Pancreas (tissue), 10 donors: ENCODE measurements at places on chromosomes 5 and 9. TPM values are rescaled to one million over a fixed set of nuclear protein-coding genes. Genes with fewer than 3 reads are reported as not detected.

DMRT3 gene
- not detected for total RNA-seq

CTNND2 gene
- total RNA-seq = 44.0 TPM

GRCh38 chr5:75640826-75641225 is 29.6 kb downstream of the ANKDD1B start:
- no peak for DNase-seq

DNA sequence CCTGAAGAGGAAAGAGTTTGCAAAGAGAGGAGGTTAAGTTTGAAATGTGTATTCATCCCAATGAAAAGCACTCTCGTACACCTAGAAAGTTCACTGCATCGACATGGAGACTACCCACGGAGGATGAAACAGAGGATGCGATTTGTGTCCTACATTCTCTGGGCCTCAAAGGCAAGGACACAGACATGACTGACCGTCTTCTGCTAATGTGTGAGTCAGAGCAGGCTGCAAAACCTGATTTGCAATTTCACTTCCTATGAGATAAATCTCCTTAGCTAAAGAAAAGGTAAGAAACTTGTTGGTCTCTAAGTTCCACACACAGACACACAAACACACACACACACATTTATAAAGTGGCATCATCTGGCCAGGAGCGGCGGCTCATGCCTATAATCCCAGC is 98.6 kb downstream of the GNAQ start:
- no peak for DNase-seq

ENTPD8 gene
- total RNA-seq = 2.7 TPM

- no peak for DNase-seq
These were observed 61.4 kb upstream of the GLRX start for GRCh38 chr5:95884017-95884325.

GRCh38 chr9:90107726-90108655 is 503.2 kb downstream of the GADD45G start:
- no peak for DNase-seq

- DNase-seq = no peak
These were observed 31.2 kb upstream of the TARS1 start for GRCh38 chr5:33409435-33410170.

GRCh38 chr9:73118286-73118685 is 33.4 kb upstream of the ANXA1 start:
- DNase-seq = no peak

SPINK1 gene
- total RNA-seq = 18,043 TPM

- no peak for DNase-seq
These were observed 1206.7 kb downstream of the CDH12 start for GRCh38 chr5:21646469-21646868.

GRCh38 chr5:124439609-124440008 is 306.8 kb downstream of the ZNF608 start:
- DNase-seq = no peak

BDP1 gene
- 8.8 TPM for total RNA-seq

DNA sequence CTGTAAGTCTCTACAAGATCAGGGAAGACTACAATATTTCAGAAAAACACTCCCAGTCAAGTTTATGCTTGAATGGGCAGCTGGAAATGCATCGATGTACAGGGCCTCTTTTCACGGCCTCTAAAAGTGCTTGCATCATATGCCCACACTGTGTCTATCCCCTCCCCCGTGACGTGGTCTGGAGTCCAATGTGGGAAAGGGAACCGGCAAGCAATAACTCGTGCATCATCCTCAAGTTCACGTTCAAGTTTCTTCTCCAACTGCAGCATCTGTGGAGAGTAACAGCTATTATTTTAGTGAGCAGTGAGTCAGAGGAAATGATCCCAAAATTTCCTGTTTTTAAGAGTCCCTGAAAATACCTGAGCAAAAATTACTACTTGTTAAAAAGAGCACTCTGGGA is 22.3 kb downstream of the ATPSCKMT start:
- no peak for DNase-seq

DNA sequence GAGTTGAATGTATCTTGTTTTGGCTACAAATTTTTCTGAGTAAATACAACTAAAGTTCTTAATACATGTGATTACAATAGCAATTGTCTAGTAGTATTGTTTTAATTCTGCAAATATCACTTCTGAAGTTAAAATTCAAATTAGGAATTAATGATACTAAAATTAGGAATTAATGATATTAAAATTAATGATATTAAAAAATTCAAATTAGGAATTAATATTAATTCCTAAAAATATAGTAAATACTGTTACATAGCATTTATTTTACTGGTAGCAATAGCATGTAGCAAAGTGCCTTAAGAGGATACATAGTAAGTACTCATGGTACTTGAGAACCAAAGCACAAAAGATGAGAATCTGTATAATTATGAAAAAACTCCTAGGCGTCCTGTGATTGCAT is 136.2 kb downstream of the DMXL1 start:
- no peak for DNase-seq

DNA sequence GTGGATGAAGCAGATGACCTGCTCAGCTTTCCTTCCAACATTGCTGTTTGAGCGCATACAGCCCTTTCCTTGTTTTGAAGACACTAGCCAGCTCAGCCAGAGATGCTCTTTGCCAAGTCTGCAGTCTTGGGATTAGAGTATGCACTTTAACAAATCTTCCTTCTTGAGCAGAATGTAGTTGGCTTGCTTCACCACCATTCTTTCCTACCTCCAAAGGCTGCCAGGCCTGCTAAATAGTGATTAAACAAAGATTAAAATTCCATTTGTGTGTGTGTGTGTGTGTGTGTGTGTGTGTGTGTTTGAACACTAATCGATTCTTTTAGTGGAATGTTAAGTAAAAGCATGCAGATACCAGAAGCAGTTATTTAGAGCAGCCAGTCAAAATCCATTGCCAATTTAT is 97.6 kb downstream of the GALNT10 start:
- peak; percentile 24 for DNase-seq

HARS1 gene
- 24.7 TPM for total RNA-seq

DNA sequence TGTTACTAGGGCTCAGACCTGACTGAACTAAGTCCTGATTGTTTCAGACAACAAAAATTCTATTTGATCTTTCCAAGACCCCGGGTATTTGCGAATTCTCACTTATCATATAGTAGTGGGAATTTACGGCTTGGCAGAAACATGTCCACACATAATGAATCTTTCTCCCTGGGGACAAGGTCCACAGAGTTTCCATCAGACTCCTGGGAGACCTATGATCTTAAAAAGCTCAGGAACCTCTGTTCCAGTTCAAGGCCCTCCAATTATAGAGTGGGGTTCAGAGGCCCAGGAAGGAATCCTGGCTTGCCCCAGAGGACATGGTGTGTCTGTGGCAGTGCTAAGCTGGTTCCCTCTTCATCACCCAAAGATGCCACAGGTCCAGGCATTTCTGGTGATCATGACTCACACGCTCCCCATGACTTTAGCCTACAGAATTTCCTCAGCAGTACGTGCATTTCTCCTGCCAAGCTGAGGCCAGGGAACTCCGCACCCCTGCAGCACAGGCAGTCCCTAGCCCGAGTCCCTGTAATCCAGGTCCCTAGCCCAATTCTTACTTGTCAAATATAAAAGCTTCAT is 12.6 kb downstream of the RAPGEF1 start:
- DNase-seq = no peak

DNA sequence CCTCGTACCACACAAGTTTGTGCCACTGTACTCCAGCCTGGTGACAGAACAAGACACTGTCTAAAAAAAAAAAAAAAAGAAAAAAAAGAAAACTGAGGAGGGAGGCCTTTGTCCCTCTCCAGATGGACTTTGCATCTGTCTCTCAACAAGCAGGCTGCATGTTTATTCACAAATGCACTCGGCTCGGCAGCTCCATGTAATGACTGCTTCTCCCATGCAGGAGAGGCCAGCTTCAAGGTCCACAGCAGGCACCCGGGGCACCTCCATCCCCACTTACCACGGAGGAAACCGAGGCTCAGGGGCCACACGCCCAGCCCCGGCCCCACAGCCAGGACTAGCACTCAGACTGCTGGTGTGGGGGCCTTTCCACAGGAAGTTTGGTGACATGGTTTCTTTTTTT is 13.1 kb upstream of the NCS1 start:
- DNase-seq = no peak

GRCh38 chr9:36341936-36342577 is 58.0 kb downstream of the RNF38 start:
- no peak for DNase-seq

SHOC1 gene
- total RNA-seq = 0.09 TPM

- DNase-seq = no peak
These were observed 388.3 kb downstream of the NR2F1-AS1 start for GRCh38 chr5:93192683-93193082.

SH3RF2 gene
- total RNA-seq = 15.7 TPM

- DNase-seq = no peak
These were observed 365.1 kb upstream of the PRR16 start for GRCh38 chr5:120098902-120099535.

KLF9 gene
- 8.4 TPM for total RNA-seq

CCL28 gene
- 8.8 TPM for total RNA-seq

KIAA0825 gene
- total RNA-seq = 1.5 TPM

DNA sequence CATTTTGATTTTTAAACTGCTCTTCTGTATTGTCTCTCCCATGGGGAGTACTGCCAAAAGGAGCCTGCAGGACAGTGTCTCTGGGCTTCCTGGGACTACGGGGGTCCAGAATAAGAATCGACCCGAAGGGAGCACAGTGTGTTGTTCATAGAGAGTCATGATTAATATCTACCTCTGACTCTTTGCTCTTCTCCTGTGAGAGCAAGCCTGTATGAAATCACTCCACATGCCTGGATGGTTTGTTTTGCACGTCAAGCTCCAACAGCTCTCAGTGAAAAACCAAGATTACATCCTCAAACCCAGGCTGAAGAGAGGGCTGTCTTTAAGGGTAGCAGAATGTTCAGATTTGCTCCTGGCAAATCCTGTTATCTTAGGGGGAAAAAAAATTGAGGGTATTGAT is 1860.0 kb upstream of the WWC1 start:
- DNase-seq = no peak

- no peak for DNase-seq
These were observed 84.5 kb upstream of the CER1 start for GRCh38 chr9:14806941-14807520.

FSTL4 gene
- 2.4 TPM for total RNA-seq

DNA sequence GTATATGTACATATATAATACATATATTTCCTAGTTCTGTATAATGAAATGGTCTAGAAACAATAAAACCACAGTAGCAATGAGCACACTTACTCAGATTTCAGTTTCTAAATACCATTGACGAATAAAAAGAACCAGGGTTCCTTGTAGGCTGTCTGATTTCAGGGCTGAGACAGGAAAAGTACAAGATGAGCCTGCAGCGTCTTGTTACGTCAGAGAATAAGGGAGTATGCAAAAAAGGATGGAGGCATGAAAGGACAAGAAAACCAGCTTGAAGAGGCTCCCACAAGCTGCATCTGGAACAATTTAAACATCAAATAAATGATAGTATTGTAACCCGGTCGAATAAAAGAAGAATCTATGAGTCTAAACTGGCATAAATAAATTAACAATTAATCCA is 17.8 kb upstream of the TIFAB start:
- DNase-seq = no peak

- DNase-seq = no peak
These were observed 1.1 kb downstream of the FEM1C start for GRCh38 chr5:115543365-115544042.

SLC25A2 gene
- total RNA-seq = not detected

GRCh38 chr5:71475788-71476384 is 20.4 kb downstream of the BDP1 start:
- DNase-seq = no peak

DNA sequence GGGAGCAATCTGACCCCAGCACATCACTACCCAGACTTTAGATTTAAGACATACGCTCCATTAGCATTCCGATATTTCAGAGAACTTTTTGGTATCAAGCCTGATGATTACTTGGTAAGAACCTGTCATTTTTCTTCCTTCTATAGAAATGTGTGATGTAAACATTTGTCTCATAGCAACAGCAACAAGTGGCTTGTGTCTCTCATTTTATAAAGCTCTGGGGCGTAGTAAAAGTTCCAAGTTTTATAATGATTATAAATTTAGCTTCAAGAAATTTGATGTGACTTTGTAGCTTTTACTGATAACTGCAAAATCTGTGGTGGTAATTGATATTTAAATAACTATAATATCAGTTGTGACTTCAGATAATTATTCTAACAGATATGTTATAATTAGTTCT is 137.2 kb downstream of the PRKACG start:
- DNase-seq = no peak

GRCh38 chr5:147927901-147928300 is 21.6 kb upstream of the C5orf46 start:
- DNase-seq = no peak

DNA sequence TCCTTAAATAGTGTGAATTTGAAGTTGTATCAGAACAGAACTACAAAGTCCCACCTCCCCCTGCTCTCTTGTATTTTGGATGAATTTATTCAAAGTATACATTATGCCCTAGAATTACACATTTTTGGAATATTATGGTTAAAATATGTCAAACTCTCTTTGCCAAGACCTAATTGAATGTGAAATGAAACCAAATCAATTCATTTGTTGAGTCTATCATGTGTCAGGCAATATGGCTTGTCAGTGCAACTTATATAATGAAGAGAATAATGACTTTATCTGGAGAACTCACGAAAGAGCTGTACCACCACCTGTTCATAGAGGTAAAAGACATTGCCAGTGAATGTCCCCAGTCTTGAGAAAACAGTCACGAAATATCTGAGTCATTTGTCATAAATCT is 106.8 kb downstream of the TUSC1 start:
- no peak for DNase-seq

- DNase-seq = no peak
These were observed 764 bp upstream of the GRIN1 start for GRCh38 chr9:137138058-137138721.

DNA sequence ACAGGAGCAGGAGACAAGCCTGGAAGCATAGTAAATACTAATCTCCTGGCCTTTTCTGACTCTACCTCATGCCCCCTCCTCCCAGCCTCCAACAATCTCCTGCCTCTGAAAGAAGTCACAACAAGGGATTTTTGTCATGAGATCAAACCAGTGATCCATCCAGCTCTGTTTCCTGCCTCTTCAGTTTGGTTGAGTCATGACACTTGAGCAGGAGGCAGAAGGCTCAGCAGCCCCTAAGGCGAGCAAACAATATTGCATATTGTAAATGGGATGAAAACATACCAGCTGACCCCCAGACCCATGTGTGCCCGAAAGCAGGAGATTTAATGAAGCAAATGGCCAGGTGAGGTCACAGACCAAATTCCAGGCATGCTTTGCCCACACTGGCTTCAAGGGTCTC is 272.8 kb downstream of the GAS1 start:
- DNase-seq = no peak

GRCh38 chr9:127955294-127956015 is 17.8 kb upstream of the DPM2 start:
- DNase-seq = no peak

DNA sequence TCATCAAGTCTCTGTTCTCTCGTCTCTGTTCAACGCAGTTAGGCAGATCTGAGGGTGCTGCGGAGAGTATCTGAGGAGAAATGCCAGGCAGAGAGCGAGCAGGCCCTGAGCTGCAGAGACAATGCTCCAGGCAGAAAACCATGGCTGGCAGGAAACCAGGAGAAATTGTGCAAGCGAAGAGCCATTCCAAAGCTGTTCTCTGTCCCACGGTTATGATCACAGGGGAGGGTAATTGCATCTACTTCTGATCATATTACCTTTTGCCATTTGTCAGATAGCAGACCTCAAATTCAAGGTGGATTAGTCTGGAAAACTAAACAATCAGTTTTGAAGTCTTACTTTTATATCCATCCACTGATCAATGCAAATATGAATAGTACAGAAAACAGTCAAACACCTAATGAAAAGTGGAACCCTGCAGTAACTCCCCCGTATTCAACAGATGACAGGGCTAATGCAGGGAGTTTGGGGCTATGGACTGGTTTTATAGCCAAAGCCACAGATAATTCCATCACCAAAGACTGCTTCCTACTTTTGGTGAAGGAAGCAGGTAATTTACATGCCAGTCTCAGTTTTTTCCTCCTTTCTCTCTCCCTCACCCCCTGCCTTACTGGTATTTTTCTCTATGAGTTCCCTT is 228.0 kb downstream of the DCP2 start:
- DNase-seq = no peak

PCDHA9 gene
- 0.12 TPM for total RNA-seq
